ENCODE measurements at places on chromosomes 7 and 10. TPM values are rescaled to one million over a fixed set of nuclear protein-coding genes. Genes with fewer than 3 reads are reported as not detected.

GRCh38 chr10:87593702-87594101 lies 66.0 kb upstream of the PAPSS2 start:
- DNase-seq: no peak

- DNase-seq: no peak
These were observed 145.9 kb downstream of the CTNNA3 start for GRCh38 chr10:67550046-67550445.

GRCh38 chr10:30818010-30818660 lies 188.6 kb upstream of the LYZL2 start:
- DNase-seq: peak; percentile 80

The LRRTM3 gene
- not detected for polyA plus RNA-seq

DNA sequence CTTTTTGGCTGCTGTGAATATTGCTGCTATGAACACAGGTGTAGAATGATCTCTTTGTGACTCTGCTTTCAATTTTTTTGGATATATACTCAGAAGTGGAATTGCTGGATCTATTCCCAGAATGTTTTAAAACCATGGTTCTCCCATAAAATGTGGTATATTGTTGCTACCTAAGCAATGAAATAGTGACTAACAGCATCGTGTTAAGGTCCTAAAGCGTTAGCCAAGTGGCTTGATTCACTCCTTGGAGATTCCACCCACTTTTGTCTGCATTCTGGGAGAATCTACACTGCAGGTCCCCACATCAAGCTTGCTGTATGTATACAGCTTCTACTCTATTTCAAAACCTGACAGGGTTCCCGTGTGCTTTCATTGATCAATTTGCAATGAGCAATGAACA lies 105.6 kb downstream of the CDK6 start:
- DNase-seq: no peak

The STRIP2 gene
- polyA plus RNA-seq: not detected

- DNase-seq: no peak
These were observed 240.0 kb upstream of the AUTS2 start for GRCh38 chr7:69358163-69358821.

GRCh38 chr10:48271047-48271730 lies 3.3 kb downstream of the FRMPD2 start:
- no peak for DNase-seq

DNA sequence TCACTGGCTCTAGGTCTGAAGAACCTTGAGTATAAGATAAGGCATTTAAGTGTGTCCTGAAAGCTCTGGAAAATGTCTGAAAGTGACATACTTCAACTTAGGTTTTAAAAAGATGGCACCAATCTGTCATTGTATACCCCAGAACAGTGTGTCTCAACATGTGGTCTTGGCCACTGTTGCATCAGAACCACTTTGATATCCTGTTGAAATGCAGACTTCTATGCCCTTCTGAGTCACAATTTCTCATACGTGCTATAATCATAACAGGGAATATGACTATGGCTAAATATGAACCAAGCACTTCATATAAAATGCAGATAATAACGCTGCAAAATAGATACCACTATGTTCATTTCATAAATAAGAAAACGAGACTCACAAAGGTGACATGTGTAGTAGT lies 38.0 kb upstream of the GPAM start:
- no peak for DNase-seq

The SPDYE16 gene
- polyA plus RNA-seq: 0.23 TPM

The ACSM6 gene
- not detected for polyA plus RNA-seq

The MEST gene
- 1.1 TPM for polyA plus RNA-seq

DNA sequence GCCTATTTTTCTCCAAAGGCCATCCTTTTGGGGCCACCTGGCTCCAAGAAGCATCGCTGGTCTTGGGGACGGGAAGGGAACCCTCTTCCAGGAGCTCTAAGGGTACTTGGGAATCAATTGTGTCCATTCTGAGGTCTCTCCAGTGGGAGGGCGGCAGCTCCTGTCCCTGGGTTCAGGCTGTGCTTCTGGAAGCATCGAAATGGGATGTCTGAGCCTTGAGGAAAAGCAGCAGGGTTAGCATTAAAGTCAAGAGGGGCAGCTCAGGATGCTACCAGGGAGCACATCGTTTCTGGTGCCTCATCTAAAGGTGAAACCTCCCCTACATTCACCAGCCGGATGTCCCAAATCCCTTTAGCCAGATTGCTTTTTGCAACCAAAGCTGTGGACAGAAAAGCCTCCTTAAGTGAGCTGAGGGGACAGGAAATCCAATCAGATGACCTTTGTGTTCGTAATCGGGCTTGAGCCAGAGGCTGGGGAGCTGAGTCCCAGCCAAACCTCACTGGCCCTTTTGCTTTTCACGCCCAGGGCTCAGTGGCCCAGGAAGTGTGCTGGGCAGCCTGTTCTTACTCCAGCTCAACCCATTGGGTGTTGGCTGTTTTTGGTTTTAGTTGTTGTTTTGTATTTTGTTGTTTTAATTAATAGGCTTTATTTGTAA lies 88.8 kb upstream of the ANLN start:
- DNase-seq: no peak

The POLL gene
- polyA plus RNA-seq: 37.0 TPM

DNA sequence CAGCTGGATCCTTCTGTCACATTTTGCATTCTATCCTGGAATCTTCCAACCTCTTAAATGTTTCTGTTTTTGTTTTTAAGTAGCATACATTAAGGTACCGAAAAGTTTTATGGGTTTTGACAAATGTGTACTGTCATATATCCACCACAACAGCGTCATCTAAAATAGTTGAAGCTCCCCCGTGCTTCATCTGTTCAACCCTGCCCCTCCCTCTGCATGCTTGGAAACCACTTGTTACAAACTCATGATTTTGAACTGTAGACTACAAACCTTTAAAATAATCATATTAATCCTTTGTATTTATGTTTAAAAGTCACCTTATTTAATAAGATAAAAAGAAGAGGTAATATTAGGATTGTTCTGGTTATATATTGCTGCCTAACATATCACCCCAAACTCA lies 182.8 kb upstream of the SMIM30 start:
- DNase-seq: no peak

DNA sequence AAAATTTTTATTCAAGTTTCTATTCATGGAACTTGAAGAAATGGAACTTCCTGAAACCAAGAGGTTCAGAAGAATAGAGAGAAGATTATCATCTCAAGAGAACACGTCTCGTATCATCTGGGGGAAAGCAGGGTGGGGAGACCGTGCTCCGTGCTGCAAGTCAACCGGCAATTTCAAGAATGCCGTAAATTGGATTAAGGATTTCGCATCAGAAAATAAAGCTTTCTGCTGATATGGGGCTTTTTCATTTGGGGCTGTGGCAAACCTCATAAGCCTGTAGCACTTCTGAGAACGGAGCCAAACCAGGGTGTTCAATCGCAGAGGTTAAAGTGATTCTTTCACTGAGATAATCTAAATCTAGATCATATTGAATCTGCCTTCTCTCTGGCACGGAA lies 150.1 kb upstream of the NPS start:
- DNase-seq: no peak

The FRMD4A gene
- polyA plus RNA-seq: not detected

GRCh38 chr10:44983895-44984278 lies 5.3 kb upstream of the DEPP1 start:
- no peak for DNase-seq

The NXPH1 gene
- not detected for polyA plus RNA-seq

DNA sequence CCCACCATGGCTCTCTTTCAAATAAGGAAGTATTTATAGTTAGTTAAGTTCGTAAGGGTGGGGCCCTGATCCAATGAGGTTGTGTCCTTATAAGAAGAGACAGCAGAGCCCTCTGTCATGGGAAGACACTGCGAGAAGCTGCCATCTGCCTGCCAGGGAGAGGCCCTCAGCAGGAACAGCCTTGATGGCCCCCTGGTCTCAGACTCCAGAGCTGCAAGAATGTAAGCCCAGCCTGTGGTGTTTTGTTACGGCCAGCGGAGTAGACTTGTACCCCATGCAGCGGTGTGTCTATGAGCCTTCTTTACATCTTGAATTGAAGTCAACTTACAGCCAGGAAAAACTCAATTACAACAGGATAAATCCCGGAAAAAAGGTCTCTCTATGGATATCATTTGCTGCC lies 14.3 kb upstream of the LARP4B start:
- no peak for DNase-seq

GRCh38 chr7:1361756-1362125 lies 97.5 kb downstream of the MICALL2 start:
- DNase-seq: no peak

- DNase-seq: no peak
These were observed 644.4 kb upstream of the IGFBP3 start for GRCh38 chr7:46565253-46566096.

DNA sequence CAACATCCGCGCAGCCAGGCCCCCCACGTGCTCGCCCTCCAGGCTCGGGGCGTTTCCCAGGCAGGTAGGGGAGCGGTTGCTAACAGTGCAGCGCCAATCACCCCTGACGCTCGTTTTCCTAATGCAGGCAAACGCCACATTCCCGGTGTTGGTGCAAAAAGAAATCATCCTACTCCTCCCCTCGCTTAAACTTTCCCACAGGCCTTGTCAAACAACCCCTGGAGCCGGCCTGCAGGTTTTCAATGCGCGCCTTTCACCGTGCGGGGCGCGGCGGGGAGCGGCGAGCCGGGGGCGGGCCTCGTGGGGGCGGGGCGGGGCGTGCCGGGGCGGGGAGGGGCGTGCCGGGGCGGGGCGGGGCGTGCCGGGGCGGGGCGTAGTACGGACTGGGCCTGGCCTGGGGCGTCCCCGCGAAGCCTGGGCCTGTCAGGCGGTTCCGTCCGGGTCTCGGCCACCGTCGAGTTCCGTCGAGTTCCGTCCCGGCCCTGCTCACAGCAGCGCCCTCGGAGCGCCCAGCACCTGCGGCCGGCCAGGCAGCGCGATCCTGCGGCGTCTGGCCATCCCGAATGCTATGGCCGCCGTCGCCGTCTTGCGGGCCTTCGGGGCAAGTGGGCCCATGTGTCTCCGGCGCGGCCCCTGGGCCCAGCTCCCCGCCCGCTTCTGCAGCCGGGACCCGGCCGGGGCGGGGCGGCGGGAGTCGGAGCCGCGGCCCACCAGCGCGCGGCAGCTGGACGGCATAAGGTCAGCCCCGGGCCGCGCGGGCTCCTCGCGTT lies at the start of gene ECHDC3:
Gene ECHDC3 (plus strand): TSS at position 374 of the 770 bp plus-strand sequence. CDS start 195 bp downstream, at position 569.
- DNase-seq: peak; percentile 74

DNA sequence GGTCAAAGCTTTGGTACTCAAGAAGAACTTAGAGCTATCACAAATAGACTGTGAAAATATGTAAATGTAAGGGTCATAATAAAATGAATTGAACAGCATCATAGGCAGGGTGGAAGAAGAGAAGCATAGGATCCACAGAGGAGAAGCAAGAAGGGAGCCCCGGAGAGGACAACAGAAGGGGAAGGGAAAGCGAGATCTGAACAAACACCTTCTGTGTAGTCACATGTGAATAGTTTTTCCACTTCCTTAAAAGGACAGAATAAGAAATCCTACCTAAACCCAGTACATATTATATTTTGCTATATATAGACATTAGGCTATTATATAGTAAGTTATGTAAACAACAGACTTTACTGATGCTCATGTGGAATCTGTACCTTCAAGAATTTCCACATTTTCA lies 160.2 kb downstream of the DKK1 start:
- no peak for DNase-seq

DNA sequence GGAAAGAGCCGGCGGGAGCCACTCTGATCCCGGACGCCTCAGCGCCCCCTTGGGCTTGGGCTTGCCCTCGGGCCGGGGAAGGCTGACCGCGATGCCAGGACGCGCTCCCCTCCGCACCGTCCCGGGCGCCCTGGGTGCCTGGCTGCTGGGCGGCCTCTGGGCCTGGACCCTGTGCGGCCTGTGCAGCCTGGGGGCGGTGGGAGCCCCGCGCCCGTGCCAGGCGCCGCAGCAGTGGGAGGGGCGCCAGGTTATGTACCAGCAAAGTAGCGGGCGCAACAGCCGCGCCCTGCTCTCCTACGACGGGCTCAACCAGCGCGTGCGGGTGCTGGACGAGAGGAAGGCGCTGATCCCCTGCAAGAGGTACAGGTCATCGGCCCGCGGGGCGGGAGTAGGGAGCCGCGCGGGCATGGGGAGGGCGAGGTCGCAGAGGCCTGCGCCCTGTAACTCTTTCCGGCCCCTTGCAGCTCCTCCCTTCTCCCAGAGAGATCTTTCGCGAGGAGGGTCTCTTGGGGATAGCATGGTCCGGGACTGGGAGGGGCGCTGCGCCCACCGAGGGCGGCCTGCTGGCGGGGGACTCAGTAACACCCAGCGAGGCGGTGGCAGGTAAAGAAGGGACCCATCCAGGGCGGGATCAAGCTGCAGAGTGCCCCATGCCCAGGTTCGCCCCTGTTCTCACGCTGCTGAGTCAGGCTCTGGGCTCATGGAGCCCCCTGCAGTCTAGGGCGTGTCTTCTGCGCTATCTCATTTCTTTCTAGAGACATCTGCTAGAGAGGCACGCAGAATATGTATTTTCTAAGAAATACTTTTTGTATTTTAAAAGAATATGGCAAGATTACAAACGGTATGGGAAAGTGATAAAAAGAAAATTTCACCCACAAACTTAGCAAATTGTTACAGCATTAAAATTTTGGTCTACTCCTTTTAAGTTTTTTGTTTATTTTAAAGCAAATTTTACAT lies 687 bp downstream of the EPDR1 start:
- DNase-seq: peak; percentile 19

The PNLIPRP1 gene
- not detected for polyA plus RNA-seq

DNA sequence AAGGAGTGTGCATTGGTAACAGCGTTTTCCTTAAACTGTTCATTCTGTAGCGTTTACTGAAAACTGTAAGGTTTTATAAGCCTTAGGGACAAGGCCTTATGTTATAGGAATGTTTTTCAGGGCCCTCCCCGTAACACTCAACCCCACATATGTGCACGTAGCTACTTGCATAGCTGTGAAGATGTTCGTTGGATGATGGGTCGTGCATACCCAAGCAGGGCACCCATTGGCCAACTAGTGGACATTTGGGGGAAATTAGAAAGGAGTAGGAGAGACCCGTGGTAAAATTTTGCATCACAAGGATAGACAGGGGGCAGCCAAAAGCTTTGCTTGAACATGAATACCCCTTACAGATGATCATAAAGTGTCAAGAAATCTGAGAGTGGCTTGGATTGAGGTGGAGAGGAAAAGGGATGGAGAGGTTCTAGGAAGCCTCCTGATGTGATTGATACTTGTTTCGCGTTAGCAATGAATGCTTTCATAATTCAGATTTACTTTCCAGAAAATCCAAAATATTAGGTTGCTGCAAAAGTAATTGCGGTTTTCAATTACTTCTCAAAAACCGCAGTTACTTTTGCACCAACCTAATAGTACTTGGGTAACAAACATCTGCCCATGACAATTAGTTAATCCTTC lies 878 bp downstream of the SEC61A2 start:
- peak; percentile 19 for DNase-seq

The SRRM3 gene
- not detected for polyA plus RNA-seq

GRCh38 chr10:23448802-23449570 lies 10.1 kb downstream of the OTUD1 start:
- DNase-seq: peak; percentile 79

GRCh38 chr10:106930751-106931150 lies 233.8 kb downstream of the SORCS1 start:
- peak; percentile 13 for DNase-seq

GRCh38 chr7:44310221-44310848 lies 15.1 kb downstream of the CAMK2B start:
- DNase-seq: no peak

Measured in CD14-positive monocyte (primary cell).